ENCODE measurements at places on chromosomes 7 and 10.

DNA sequence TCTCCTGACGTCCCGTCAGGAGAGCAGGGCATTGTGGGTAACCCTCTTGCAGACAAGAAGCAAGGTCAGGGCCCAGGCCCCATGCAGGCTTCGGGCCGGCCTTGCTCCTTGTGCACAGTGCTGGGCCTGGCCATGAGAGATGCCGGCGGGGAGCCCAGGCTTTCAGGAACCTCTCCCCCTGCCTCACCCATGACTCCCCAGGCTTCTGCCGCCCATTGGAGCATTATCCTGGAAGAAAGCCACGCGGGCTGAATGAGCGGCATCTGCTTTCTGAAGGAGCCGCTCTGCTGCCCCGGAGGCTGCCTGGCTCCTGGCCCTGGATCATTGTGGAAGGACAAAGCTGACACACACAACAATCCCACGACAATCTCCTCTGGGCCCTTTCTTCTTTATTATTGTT, 233.5 kb downstream of the TCF7L2 start:
- DNase-seq, result no peak

DNA sequence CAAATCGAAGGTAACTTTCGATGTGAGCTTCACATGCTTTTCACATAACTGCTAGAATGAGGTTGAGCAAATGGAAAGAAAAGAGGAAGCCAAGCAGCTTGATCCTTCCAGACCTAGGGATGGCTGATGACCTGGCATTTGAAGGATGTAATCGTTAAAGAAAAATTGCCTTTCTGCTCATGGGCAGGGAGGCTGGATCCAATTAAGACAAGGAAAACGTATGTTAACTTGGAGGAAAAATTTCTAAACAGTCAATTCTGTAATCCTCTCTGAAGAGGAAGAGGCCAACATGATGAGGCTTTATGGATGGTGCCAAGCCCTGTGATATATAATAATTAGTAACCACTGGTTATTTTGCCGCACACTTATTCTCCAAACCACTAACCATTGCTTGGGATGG, 12.5 kb downstream of the GRK5 start:
- no peak for DNase-seq

- DNase-seq, result no peak
These were observed 11.3 kb upstream of the ATXN7L1 start for GRCh38 chr7:105887569-105888189.

GRCh38 chr10:50326757-50327701, 75.7 kb upstream of the ASAH2 start:
- DNase-seq, result no peak

DNA sequence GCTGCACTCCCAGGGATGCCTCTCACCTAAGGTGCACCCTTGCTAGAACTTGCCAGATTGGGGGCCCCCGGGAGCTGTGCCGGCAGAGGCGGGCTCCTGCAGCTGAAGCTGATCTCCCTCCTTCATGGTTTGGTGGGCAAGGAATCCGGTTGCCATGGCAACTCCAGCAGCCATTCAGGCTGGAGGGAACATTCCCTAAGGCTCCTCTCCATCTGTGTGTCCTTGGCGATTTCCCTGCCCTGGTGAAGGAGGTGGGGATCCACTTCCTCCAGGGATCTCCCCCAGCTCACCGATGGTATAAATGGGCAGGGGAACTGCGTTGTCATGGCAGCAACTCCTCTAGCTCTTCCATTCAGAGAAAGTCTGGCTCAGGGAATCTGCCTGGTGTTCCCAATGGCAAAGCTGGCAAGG, 49.6 kb upstream of the GPR158 start:
- DNase-seq, result no peak

DNA sequence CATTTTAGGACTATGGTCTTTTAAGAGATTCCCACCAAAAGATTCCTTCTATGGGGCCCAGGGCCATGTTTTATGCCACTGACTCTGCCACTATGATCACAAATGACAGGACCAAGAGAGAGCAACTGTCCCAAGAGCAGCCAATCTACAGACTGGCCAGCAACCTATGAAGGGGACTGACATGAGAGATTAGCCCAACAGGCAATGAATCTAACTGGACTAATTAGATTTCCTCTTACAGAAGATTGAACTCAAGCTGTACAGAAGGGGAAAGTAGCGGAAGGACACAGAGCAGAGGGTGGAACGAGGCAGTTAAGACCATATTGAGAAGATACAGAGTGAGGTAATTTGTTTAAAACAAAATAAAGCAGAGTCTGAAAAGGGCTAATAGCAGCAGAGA, 25.8 kb downstream of the ZNF800 start:
- DNase-seq, result no peak

DNA sequence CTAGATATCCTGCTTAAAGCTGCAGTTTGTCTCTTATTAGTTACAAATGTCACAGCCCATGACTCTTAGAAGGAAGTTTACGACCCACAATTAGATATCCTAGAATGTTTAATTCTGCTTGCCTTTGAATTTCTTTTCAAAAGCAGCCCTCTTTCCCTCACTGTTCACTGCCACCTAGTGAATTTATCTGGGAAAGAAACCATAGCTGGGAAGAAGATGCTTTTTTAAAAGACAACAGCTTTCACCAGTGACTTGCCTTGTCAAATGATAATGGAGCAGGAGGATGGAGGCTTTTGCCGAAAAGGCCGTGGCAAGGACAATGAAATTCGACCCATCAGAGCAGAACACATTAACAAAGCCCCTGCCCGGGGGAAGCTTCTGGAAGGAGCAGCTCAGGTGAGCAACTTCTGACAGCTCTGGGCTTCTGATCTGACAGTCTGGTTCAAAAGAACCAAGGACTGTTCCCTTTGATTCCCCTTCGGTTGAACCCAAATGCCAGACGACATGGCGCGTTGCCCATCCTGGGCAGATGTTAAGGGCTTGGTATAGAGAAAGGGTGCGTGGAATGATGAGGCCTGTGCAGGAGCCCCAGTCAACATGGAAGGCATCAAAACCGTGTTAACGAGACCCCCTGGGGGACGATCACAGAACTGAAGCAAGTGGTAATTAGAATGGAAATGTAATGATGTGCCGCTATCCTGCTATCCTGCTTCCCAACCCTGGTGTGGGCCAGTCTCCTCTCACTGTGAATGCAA, 236.8 kb downstream of the FRMD4A start:
- DNase-seq, result no peak

- no peak for DNase-seq
These were observed 112.5 kb downstream of the EGFR start for GRCh38 chr7:55131142-55131929.

- no peak for DNase-seq
These were observed 2.4 kb downstream of the TACR2 start for GRCh38 chr10:69414036-69415018.

DNA sequence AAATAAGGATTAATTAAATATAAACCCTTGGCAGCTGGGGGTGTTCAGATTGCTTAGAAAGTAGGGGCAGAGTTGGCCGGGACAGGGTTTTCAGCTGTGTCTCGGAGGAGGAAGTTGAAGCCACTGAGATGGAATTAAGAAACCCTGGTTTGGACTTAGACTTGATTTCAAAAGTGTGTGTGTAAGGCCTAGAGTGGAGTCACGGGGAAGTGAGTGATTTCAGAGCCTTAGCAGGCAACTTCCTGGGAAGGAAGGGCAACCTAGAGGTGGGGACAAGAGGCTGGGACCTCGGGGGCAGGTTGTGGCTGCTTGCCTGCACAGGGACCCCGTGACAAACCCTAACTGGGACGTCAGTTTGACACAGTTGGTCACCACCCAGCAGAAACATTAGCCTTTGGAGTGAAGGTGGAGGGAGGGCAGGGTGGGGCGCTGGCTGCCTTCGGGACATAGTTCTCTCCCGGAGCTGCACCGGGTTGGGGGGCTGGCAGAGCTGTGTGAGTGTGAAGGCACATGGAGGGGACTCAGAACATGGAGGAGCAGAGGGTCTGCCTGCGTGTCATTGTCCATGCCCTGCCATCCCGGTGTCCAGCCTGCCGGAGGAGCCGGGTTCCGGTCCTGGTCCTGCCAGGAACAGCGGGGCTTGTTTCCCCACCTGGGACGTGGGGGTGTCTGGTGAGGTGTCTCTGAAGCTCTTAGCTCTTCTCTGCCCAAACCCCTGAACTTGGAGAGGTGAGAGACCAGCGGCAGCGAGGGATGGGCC, 1.8 kb downstream of the BRI3 start:
- DNase-seq, result no peak

DNA sequence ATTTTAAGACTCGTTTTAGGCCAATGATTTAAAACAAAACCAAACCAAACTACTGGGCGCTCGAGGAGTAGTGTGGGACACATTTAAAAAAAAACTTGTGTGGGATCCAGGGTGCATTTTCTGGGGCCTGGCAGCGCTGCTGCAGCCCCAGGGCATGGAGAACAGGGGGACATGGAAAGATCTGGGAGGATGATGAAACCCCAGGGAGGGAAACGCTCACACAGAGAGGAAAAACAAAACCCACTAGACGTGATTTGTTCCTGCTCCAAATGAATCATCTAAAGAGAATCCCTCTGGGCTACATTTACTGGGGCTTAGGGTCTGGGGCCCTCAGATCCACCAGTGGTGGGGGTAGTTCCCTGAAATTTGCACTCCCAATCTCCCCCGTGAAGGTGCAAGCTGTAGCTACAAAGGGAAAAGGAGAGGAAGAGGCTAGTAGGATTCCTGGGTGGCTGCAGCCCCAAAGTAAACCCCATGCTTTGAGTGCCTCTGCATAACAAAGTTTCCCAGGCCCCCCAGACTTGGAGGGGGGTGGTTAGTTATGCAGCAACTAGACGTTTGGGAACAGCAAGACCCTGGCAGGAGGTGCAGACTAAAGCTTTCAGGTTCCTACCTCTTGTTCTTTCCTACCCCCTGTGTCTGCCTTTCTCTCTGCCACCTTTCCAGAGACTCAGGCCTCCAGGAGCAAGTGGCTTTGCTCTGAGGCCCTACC, 14.5 kb upstream of the HOXA13 start:
- DNase-seq, result no peak

DNA sequence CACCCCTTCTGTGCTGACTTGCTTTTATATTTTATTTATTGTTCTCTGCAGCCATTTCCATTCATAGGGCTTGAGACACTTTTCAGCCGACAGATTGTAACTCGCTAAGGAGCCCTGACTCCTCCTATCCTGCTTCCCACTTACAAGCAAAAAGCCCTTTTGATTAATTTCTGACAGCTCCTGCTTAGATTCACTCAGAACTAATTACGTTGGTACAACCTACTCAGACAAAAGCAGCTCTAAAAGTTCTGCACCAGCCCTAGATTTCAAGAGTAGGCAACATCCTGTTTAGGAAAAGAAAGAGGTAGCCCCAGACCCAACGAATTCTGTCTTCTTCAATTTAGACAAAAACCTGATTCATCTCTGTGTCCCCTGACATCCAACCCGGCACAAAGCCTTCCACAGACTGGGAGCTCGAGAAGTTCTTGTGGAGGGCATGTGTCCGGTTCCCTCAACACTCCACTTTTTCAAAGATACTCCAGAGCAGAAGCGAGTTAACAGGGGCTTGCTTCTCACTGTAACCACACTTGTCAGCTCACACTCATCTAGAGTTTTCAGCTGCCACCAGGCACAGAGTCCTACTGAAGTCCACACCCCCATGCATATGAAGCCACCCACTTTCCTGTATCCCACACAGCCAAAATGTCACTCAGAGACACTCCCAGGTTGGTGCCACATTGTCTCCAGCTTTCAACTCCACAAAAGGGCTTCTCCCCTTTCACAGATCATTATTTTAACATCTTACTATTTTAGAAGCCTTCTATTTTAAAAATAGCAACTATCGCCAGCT, 113.6 kb upstream of the NFE2L3 start:
- DNase-seq, result no peak

- peak; percentile 15 for DNase-seq
These were observed 54.6 kb downstream of the BPGM start for GRCh38 chr7:134701272-134701671.

GRCh38 chr10:114856544-114857287, 35.1 kb downstream of the FHIP2A start:
- no peak for DNase-seq

DNA sequence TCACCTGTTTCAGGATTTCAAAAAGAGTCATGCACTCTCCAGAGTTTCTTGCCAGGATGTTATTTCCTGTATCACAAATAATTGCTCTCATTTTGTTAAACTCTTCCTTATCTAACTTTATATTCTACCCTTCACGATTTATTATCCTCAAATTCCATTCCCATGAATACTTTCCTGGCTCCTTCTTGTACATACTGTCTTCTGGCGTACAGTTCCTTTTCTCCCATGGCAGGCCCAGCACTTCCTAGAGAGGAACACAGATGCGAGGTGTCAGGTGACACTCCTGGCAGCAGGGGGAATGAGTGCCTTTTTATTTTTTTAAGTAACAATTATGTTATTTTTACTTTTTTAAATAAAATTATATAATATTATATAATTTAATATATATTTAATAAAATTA, 411.9 kb downstream of the TFEC start:
- DNase-seq, result no peak

- no peak for DNase-seq
These were observed 291.2 kb upstream of the MEOX2 start for GRCh38 chr7:15977663-15978062.

- DNase-seq, result no peak
These were observed 204.4 kb downstream of the OTUD1 start for GRCh38 chr10:23643111-23643780.

DNA sequence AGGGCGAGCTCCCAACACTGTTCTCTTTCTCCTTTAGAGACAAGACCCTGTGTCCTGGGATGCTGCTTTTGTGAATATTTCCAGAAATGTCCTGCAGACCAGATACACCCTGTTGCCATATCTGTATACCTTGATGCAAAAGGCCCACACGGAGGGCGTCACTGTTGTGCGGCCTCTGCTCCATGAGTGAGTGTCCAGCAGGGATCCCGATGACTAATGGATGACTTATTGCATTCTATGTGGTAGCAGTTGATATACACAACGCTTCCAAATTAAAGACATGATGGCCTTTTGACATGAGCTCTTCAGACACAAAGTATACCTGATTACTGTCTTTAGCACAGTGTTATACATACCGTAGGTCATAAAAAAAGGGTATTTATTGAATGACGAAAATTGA, 45.0 kb upstream of the MGAM2 start:
- no peak for DNase-seq

- no peak for DNase-seq
These were observed 863 bp downstream of the CALD1 start for GRCh38 chr7:134780166-134780828.

GRCh38 chr7:95577137-95577536, 19.2 kb downstream of the PDK4 start:
- no peak for DNase-seq

GRCh38 chr10:114387784-114388183, 16.5 kb downstream of the AFAP1L2 start:
- no peak for DNase-seq

- DNase-seq, result no peak
These were observed 973 bp downstream of the PPP3CB start for GRCh38 chr10:73494877-73495225.

All from activated CD4-positive, alpha-beta T cell treated with anti-CD3 and anti-CD28 coated beads, Interleukin-2, amount 50 U/mL, for 1 hour (primary cell).